ENCODE measurements at places on chromosomes 11 and 22. TPM values are rescaled to one million over a fixed set of nuclear protein-coding genes. Genes with fewer than 3 reads are reported as not detected.

Gene PHF21B
- total RNA-seq = 0.71 TPM

Gene RAC2
- 6.4 TPM for total RNA-seq

Gene NRIP3
- 1.9 TPM for total RNA-seq

Gene TYR
- not detected for total RNA-seq

Gene BCO2
- total RNA-seq = 92.2 TPM

Gene FAM83F
- total RNA-seq = 2.2 TPM

Gene CASP4
- total RNA-seq = 21.7 TPM

Gene BTG4
- total RNA-seq = not detected

Gene UNC93B1
- 12.5 TPM for total RNA-seq

Gene TRIM6
- 1.1 TPM for total RNA-seq

Gene BIRC3
- total RNA-seq = 8.4 TPM

Gene NEU3
- total RNA-seq = 4.8 TPM

Gene RASGRP2
- total RNA-seq = 37.1 TPM

Gene P2RY2
- 16.5 TPM for total RNA-seq

Gene TMEM191C
- 0.31 TPM for total RNA-seq

Gene XNDC1N
- total RNA-seq = 3.8 TPM

Gene OR51E2
- 0.09 TPM for total RNA-seq

Gene CAT
- total RNA-seq = 117 TPM

Gene RIMBP3C
- 0.05 TPM for total RNA-seq

Gene SHANK3
- total RNA-seq = 34.1 TPM

Gene BRSK2
- total RNA-seq = 1.6 TPM

Gene KIRREL3
- total RNA-seq = 2.1 TPM

Gene LINC01488
- not detected for total RNA-seq

Gene GAL3ST1
- total RNA-seq = 0.29 TPM

Gene MICAL2
- total RNA-seq = 128 TPM

Gene NRXN2
- 4.0 TPM for total RNA-seq

Gene ZNF143
- 24.0 TPM for total RNA-seq

Gene SLC25A45
- total RNA-seq = 7.2 TPM

Gene CCDC85B
- 63.5 TPM for total RNA-seq

Gene UBASH3B
- 4.9 TPM for total RNA-seq

Gene OR8G1
- not detected for total RNA-seq

Gene TMEM225
- not detected for total RNA-seq
